ENCODE measurements at places on chromosomes 11 and 22.
A peak's percentile ranks its signal among the peaks of the same experiment; 100 is the strongest.

DNA sequence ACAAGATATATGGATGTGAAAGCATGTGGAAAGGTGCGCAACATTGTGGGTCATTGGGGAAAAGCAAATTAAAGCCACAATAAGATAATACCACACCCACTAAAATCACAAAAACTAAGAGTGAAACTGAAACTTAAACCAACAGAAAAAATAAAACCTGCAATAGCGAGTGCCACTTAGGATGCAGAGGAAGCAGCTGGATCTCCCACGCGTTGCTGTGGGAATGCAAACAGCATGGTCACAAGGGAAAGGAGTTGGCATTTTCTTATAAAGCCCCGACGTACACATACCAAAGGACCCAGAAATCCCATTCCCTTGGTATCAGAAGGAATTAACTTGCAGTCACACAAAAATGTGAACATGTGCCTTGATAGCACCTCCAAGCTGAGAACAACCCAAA lies 712.0 kb downstream of the TBC1D22A start:
- no peak for DNase-seq

- peak; percentile 91 for DNase-seq
Measured at GRCh38 chr11:1382831-1383607, 6.7 kb upstream of the BRSK2 start.

- no peak for DNase-seq
Measured at GRCh38 chr11:59698506-59698905, 15.1 kb downstream of the OR10V1 start.

- DNase-seq = no peak
Measured at GRCh38 chr11:43947003-43947500, 4.6 kb downstream of the C11orf96 start.

- DNase-seq = peak; percentile 94
Measured at GRCh38 chr11:60831143-60831500, 10.8 kb upstream of the CCDC86 start.

GRCh38 chr22:37803639-37804351 lies 3.9 kb upstream of the GCAT start:
- peak; percentile 34 for DNase-seq

GRCh38 chr11:78615724-78616123 lies 41.1 kb upstream of the NARS2 start:
- DNase-seq = no peak

GRCh38 chr11:41323446-41323845 lies 136.0 kb downstream of the LRRC4C start:
- DNase-seq = no peak

GRCh38 chr11:130055617-130056016 lies 14.1 kb upstream of the APLP2 start:
- DNase-seq = no peak

GRCh38 chr11:1917523-1918435 lies 1.7 kb upstream of the TNNT3 start:
- DNase-seq = no peak

GRCh38 chr11:121327553-121327952 lies 35.0 kb downstream of the SC5D start:
- no peak for DNase-seq

GRCh38 chr11:133418218-133418617 lies 114.1 kb downstream of the OPCML start:
- no peak for DNase-seq

DNA sequence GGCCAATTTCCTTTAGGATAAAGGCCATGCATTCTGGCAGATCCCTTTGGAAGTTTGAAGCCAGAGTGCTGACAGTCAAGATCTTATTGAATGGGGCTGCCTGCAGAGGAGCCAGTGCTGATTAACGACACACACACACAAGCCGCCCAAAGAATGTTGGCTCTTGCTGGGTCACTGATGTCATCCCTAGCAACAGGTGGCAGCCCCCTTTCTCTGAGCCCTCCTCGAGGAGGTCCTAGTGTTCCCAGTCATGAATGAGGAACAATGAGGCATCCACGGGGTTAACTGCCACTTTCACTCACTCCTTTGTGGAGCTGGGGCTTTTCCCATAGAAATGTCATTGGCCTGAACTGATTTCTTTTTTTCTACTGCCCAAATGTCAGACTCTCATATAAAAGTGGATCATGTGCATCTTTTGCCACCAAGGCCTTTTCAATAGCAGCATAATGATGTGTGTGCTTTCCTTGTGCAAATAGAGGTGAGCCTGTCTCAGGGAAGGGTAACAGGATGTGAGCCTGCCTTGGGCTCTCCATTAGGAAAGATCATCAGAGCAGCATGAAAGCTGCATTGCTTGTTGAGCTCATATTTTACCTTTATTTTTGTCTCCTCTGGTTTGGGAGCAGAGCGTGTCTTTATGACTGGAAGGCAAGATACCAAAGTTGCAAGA lies 301.8 kb upstream of the MTNR1B start:
- DNase-seq = no peak

DNA sequence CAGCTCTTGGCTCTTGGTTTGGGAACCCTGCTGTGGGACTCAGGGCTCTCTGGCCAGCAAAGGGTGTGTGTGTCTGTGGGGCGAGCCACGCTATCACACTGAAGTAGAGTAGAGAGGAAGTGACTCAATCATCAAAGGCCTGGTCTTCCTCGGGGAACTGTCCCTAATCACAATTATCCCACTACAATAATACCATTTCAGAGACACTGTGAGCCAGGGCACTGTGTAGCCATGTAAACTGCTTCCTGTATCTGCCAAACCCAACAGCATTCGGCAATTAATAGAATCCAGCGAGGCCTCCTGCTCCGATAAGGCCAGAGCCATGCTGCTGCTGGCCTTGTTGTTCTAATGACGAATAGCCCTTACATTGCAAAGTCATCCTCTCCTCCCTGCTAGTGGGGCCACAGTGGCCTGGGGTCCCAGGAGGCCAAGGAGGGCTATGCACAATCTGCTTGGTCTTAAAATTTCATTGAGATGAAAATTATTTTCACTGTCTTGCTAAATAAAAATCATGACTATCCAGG lies 49.8 kb upstream of the LMO2 start:
- no peak for DNase-seq

DNA sequence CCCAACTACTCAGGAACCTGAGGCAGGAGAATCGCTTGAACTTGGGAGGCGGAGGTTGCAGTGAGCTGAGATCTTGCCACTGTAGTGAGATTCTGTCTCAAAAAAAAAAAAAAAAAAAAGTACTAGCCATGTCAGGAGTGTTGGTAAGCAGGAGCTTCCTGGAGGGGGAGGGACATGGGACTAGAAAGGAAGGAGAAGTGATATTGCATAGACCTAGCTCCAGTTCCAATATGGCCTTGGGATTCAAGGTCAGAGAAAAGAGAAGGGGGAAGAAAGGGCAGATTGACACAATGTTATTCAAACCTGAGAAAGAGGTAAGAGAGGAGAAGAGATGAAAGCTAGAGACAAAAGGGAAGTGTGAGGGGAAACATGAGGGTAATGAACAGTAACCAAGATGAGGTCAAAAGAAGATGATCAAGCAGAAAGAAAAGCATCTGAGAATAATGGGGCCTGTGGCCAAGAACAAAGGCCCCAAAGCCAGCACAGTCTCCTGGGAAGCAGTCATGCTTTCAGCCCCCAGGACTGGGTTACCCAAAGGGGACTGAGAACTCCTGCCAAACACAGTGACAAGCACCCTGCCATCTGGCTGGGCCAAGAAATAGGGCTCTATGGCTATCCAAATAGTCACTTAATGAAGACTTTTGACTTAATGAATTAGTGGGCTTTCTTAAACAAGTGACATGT lies 51.7 kb upstream of the FTH1 start:
- no peak for DNase-seq

GRCh38 chr11:64474680-64475079 lies 115.7 kb downstream of the RPS6KA4 start:
- DNase-seq = no peak

DNA sequence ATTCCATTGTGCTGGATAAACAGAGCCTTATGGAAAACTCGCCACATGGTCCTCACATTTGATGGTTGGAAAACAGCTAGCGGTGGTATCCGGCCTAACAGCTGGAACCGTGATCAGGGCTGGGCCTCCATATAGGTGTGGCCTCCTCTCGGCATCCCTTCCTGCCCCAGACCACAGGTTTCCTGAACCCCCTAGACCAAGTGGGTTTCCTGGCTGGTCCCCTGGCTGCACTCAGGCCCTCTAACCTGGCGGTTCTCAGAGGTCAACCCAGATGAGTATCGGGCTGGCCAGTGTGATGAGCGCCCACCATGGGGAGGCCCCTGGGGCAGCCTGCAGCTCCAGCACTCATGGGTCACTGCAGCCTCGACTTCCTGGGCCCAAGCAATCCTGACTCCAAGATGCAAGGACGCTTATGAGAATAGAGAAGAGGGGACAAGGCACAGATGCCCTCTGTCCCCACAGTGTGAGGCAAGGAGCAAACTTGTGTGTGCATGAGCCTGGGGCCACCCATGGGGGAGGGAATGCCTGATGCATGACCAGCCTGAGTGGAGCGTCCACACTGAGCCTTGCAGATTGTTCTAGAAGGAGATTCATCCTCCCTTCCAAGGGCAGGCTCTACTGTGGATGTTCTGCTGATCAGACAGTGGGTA lies 53.4 kb upstream of the WNT7B start:
- DNase-seq = no peak

DNA sequence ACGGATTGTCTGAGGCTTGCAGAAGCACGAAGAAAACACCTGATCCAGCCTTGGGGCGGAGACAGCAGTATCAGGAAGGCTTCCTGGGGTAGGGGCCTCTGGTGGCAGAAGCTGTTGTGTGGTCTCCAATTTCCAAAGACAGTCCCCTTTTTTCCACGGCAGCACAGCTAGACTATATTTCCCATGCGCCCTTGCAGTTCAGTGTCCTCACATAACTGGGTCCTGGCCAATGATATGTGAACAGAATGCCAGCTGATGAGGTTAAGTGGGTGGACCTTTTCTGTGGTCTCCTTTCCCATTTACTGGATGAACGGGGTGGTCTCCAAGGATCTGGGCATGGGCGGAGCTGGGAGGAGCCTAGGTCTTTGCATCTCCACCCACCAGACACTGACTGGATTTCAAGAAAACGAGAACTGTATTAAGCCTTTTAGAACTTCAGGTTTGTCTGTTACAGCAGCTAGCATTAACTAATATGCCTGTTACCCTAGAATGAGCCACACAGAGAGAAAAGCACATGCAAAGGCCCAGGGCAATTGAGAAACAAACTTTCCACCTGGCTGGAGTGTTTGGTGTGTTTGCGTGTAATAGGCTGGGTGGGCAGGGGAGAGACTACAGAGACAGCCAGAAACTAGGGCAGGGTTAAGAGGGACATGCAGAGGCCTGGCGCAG lies 6.2 kb downstream of the GAL3ST1 start:
- DNase-seq = no peak

All from testis (tissue), 5 donors.